ENCODE measurements at places on chromosomes 11 and 22.

GRCh38 chr11:128412847-128413791 is 174.2 kb downstream of the ETS1 start:
- DNase-seq: peak; percentile 24

DNA sequence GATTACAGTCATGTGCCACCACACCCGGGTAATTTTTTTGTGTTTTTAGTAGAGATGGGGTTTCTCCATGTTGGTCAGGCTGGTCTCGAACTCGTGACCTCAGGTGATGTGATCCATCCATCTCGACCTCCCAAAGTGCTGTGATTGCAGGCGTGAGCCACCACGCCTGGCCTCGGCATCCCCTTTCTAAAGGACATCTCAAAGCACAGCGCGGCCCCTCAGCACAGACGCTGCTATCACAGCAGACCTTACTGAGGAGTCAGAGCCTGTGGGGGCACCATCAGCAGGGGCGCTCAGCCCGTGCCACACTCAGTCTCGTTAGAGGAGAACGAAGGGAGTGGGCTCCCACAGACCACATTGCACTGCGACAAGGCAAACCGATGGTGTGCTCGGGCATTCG is 19.4 kb downstream of the CELSR1 start:
- DNase-seq: no peak

DNA sequence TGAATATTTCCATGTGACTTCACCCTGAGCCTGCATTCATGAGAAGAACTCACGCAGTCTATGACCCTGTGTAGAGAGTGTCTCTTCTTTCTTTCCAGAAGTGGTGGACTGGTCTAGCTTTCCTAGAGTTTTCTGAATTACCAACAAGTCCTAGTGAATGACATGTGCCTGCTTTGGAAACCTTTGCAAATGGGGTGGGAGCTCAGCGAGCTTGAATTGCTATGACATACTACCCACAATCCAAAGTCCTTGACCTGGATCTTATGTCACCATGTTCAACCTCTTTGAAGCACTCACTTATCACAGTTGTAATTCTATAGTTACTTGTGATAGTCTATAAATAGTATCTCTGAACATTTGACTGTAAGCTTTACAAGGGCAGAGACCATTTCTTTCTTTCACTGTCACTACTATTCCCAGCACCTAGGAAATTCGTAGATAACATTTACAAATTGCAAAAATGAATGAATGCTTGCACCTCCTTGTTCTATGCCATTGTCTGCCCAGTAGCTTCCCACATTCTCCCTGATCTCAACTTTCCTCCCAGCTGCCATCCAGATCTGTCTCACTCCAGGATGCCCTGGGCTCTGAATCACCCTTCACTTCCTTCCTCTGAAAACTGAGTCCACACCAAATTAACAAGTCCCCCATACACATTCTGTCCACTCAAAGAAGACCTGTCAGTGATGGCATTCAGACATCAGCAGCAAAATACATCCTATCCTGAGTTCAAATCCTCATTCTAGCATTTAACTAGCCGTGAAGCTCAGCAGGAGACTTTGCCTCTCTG is 201.9 kb upstream of the SESN3 start:
- no peak for DNase-seq

DNA sequence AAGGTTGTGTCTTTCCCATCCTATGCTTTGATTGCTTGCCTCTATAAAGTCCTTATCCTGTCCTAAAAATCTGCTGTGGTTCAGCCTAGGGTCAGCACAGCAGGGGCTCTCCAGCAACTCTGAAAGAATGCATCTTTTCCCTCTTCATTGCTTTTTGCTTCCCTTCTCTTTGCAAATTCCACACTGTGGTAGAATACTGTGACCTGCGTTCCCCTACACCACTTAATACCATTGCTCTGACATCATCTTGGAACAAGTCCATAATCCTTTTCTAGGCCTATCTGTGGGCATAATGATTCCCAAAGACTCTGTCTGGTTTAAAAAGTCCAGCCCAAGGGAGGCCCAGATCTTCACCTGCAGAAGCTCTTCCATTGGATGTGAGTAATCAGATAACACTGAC is 177.7 kb downstream of the NAV2 start:
- no peak for DNase-seq

DNA sequence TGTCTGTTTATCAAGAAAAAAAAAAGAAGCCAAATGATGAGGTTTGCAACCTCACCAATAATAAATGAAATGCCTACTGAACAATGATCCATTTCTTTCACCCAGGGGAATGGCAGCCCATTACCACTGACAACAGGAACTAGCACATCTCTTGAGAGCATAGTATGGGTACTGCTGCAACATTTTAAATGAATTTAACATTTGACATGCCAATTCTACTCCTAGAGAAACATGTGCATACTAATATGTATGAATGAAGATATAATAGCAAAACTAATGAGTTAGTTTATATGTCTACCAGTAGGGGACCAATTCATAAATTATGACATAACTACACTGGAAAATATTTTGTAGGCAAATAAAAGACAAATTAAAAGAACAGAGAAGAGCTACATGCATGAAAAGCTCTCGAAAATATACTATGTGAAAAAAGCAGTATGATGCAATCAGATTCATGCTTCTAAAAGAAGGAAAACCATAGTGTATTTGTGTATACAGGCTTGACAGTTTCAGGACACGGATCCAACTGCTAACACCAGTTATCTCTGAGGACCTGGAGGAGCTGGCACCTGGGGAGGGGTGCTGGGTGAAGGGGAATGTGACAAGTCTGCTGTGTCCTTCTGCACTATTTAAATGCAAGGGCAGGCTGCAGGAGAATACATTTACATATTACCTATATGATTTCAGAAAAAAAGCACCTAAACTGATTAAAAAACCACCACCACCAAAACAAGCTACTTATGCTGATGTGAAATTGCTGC is 6.9 kb downstream of the SMCO4 start:
- DNase-seq: no peak

DNA sequence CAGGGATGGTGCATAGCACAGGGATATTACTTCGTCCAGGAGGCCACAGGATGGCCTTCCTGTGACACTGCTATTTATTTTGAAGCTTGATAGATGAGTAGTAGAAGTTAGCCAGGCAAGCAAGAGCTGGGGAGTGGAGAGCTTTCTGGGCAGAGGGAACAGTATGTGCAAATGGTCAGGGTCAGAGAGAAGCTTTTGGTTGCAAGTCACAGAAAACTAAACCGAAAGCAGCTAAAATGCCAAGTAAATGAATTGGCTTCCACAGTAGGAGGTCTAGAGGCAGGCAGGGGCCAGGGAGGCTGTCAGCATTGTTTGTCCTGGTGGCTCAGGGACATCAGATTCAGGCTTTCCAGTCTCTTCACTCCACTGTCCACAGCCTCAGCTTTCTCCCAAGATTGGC is 247.5 kb downstream of the GRIK4 start:
- no peak for DNase-seq

GRCh38 chr11:130554241-130555055 is 106.0 kb downstream of the ADAMTS15 start:
- DNase-seq: no peak

GRCh38 chr11:69178819-69179482 is 23.2 kb downstream of the SMIM38 start:
- no peak for DNase-seq

DNA sequence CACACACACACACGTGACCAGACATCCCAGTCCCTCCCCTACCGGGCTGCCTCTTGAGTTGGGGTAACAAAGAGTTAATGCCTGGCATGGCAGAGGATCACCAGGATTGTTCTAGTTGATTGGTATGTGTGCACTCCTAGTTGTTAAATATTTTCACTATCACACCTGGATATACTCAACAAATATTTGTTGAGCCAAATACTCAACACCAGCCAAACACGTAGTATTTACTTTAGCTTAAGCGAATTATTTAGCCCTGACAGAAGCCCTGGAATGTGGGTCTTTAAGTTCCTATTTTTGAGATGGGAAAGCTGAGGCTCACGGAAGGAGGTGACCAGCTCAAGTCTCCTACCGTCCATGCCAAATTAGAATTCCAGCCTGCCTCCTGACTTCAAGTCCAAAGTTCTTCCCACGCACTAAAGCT is 10.5 kb downstream of the CD3E start:
- DNase-seq: no peak

GRCh38 chr11:16859651-16860050 is 121.2 kb downstream of the C11orf58 start:
- DNase-seq: no peak

DNA sequence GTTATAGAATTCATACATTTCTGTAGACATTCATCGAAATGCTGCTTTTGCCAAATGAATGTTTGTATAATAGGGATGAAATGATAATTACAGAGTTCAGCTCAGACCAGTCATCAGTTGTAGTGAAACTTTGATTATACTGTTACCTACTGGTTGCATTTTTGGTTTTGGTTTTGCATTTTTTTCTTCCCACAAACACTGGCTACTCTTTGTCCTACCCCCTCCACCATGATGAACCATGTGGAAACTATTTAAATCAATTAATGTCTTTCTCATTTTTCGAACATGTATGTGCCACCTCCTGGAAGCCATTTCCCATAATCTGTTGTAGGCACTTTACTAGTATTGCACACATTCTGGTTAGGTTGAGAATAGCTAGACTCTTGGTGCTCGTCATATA is 75.3 kb upstream of the MTNR1B start:
- no peak for DNase-seq

DNA sequence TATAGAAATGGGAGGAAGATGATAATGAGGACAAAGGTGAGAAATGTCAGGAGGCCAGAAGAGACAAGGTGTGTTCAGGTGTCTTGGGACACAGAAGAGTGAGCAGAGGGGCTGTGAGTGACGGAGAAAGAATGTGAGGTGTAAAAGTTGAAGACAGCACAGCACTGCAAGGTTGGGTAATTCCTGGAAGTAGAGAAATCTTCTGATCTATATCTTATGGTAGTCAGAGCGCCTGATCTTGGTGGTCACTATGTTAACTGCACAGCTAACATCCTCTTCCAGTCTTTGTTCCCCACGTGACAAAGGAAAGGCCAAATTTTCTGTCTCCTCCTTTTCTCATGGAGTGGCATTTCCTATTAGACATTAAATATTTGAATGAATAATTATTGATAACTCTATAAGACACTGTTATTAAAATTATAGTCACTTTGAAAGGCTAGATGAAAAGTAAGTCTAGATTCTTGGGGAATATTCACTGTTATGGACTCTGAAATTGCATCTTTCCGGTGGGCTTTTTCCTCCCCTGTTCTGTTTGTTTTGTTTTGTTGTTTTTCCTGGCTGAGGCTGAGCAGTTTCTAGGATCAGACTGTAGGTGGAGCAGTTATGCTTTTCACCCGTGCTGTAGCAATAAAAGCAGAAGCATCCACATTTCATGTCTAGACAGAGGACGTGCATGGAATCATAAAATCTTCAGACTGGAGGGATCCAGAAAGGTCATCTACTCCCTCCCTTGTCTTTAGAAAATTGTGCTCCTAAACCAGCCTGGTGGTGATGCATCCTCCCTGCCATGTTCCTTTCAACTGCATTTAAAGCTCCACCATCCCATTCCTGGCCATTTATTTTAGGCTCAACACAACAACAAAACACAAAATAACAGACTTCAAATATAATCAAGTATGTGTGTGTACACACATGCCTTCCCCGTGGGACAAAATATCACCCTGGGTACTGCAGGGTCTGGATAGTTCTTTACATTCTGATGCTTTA is 26.6 kb downstream of the SC5D start:
- peak; percentile 51 for DNase-seq

DNA sequence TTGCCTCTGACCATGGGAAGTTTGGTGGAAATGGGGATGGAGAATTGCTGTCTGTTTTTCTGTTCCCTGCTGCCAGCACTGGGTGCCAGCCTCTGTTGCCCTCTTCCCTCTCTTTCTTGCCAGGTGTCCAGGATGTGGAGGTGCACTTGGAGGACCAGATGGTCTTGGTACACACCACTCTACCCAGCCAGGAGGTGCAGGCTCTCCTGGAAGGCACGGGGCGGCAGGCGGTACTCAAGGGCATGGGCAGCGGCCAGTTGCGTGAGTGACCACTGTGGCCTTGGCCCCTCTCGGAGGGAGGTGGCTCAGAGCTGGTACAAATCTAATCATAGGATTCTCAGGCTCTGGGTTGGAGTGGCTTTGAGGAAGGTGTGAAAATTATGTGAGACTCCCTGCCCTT is 6.0 kb downstream of the CCS start:
- no peak for DNase-seq

DNA sequence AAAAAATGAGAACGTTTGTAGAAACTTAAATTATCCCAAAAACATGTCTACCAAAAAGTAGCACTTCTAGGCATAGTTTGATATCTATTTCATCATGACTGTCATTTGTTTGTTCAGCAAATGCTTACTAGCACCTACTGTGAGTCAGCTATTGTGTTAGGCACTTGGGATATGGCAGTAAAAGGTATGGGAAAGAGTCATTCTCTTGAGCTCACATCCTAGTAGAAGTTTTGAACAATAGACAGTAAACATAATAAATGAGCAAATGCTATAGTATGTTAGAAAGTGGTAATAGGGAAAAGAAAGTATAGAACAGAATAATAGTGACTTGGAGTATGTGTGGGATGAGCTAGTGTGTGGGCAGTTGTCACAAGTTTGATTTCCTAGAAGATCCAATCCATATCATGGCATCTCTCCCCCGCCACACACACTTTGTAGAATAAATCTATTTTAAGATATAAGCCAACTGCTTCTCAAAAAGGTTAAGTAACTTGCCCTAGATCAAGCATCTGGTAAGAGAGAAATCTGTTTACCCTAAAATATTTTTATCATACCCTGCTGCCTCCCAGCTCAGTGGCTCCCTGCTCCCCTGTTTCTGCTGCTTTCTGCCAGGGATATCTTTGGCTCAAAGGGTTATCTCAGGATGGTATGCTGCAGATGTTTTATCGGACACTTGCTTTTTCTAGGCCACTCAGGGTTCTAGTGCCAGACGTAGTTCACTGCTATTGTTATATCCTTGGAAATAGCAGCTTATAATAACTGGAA is 129.7 kb downstream of the NCAM1 start:
- no peak for DNase-seq

GRCh38 chr11:122375687-122376399 is 259.8 kb upstream of the BLID start:
- peak; percentile 60 for DNase-seq

DNA sequence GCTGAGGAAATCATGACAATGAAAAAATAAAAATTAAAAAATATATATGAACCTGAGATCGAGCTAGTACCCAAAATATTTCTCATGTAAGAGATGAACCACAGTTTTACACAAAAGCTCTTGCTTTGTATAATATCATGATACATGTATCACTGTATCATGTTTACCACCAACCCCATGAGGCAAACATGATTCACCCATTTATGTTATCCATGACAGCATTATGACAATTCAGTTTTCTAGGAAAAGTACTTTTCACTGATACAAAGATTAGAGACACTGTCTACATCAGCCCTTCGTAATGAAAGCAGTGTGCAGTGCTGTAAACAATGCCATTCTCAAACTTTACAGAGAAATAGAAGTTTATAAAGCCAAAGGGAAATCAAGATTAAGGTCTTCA is 852.5 kb upstream of the LRRC4C start:
- no peak for DNase-seq

GRCh38 chr11:68118706-68119448 is 2.3 kb downstream of the CHKA start:
- no peak for DNase-seq

Measured in activated CD4-positive, alpha-beta T cell treated with anti-CD3 and anti-CD28 coated beads, Interleukin-2, Interleukin-4, amounts not matched to agents 100 ng/mL and 50 ng/mL, durations not matched to agents 16 hours and 8 hours (primary cell).